ENCODE measurements at places on chromosomes 2 and 18.

- no peak for DNase-seq
Measured at GRCh38 chr18:54919412-54919811, 39.8 kb downstream of the CCDC68 start.

- no peak for DNase-seq
Measured at GRCh38 chr2:199344012-199344411, 113.7 kb downstream of the SATB2 start.

- no peak for DNase-seq
Measured at GRCh38 chr18:46324087-46324955, 220.1 kb downstream of the HAUS1 start.

DNA sequence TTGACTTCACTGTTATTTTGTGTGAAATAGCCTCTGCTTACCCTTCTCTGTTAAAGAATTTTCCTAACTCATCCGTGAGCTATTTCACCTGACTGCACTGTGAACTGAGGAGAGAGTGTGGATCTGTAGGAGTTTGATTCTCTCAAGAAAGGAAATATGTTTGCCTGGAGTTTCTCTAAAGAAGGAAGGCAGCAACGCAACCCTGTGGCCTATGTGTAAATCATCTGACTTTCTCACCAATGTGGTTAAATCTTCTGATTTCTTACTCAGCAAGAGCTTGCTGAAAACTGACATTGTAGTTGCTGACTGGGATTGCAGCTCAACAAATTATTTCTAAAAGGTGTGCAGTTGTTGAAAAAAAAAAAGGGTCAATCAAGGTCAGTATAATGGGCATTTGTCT is 153.9 kb upstream of the PELI1 start:
- no peak for DNase-seq

DNA sequence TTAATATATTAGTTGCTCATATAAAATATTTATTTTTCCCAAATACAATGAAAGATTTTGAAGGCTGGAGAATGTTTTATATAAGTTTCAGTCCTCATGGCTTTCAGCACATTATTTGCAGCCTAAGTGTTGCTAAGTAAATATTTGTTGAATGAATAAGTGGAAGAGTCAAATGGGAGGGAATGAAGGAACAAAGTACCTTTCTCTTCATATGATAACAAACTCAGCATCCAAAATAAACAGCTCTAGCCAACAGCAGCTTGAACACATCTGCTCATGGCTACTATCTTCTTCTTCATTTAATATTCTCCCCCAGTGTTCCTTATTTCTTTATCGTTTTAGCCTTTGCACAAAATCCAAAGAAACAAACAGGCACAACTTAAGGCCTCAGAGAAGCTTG is 385.2 kb upstream of the PIK3C3 start:
- no peak for DNase-seq

DNA sequence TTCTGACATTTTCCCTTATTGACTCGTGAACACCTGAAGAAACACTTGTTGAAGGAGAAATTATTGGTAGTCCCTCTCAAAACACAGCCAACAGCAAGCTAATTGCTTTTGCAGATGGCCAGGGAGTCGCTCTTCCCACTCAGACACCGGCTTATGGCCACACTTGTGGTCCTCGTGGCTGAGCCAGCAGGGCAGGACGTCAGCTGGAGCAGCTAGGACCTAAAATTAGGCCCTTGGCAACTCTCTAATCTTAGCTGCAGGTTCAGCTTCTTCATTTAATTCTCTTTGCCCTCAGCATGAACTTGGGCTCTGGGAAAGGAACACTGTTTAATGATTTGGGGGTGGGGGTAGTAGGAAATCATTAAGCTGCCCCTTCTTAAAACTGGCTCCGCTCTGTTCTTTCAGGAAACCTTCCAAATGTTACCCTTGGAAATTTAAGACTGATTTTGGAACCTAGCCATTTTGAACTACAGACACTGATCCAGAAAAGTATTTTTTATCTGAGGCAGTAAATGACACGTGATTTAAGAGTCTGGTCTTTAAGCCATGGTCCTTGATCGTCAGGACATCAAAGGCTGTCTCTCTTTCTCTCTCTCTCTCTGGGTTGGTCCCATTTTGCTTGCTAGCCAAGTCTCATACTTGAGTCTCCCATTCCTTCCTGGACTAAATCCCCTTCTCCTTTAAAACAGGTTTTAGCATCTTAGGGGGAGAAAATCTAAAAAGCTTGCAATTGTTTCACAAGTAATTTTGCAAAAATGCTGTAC is 77.5 kb downstream of the CDK15 start:
- no peak for DNase-seq

- DNase-seq, result no peak
Measured at GRCh38 chr18:54750350-54750749, 77.9 kb upstream of the RAB27B start.

DNA sequence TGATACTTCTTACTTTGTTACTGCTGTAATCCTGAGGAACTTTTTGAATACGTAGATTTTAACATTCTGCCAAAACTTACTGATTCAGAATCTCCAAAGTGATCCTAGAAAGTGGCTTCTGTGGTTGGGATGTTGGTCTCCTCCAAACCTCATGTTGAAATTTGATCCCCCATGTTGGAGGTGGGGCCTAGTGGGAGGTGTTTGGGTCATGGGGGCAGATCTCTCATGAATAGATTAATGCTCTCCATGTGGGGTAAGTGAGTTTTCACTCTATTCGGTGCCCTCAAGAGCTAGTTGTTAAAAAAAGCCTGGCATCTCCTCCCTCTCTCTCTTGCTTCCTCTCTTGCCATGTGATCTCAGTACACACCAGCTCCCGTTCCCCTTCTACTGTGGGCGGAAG is 329.9 kb downstream of the HRH4 start:
- DNase-seq, result no peak

DNA sequence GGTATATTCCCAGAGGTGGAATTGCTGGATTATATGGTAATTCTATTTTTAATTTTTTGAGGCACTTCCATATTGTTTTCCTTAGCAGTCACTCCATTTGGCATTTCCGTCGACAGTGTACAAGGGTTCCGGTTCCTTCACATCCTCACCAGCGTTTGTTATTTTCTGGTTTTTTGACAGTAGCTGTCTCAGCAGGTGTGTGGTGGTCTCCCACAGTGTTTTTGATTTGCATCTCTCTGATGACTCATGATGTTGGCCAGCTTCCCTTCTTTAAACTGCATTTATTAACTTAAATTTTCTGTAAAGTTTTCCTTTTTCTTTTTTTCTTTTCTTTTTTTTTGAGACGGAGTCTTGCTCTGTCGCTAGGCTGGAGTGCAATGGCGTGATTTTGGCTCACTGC is 19.7 kb downstream of the SH3BP4 start:
- no peak for DNase-seq

DNA sequence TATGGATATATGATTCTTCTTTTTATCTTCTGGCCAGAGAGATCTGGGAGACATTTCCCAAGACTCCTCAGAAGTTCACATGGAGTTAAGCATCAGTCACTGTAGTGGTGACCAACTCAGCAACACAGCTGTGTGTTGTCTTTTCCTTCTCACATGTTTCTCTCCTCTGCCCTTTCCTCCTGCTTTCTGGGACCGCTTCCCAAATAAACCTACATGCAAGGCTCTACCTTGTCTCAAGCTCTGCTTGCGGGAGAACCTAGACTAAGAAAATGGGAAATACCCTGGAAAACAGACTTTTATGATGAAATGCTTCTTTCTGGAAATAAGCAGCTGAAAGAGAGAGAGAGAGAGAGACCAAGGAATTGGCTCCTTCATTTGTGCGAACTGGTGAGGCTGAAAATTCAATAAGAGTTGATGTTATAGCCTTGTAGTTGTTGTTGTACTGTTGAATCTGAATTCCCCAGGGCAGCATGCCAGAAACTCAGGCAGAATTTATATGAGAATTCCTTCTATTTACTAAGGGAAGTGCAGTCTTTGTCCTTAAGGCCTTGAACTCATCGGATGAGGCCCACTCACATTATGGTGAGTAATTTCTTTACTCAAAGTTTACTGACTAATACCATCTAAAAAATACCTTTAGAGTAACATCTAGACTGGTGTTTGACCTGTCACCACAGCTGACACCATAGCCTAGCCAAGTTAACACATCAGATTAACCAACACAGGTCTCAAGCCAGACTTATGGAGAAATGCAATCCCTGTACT is 22.7 kb upstream of the DSC1 start:
- no peak for DNase-seq

DNA sequence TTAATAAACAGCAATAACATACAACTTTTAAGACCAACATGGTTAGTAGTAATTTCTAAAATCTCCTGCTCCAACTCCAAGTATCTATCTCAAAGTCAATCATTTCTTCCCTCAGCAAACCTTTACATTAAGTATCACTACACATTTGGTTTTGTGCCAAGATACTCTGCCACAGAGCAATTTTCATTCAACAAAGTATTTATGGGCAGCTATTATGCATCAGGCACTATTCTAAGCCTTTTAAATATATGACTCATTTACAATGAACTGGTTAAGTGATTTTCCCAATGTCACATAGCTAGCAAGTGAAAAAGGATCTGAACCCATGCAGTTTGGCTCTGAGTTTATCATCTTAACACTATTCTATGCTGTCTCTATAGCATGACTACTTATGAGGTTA is 264.3 kb downstream of the NOL4 start:
- DNase-seq, result no peak

DNA sequence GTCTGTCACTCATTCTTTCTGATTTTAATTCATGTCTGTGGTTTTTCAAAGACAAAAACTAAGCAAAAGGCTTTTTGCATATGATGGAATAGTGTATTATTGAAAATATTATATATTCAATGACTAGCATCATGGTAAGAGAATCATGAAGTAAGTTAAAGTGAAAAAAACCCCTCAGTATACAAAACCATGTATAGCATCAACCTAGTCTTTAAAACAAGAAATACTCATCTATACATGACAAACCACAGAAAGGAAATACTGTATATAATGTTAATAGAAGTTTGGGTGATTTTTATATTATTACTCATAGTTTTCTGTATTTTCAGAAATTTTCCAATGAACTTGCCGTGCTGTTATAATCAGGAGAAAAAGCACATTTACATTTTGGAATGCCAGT is 38.0 kb upstream of the ODC1 start:
- DNase-seq, result no peak

DNA sequence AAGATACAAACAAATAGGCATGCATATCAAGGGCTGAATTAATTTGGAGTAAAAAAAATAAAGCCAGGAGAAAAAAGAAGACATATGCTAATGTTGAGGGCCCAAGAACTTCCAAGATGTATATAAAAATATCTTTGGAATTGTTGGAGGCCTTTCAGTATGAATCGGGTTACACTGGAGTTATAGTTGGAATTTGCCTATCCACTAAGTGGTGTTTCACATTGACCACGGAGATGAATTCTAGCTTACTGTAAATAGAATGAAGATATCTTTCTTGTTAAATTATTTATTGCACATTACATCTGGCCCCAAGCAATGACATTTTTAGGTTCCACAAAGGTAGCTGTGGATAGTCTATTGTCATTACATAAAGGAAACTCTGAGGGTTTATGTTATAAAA is 38.5 kb upstream of the TRIB2 start:
- no peak for DNase-seq

DNA sequence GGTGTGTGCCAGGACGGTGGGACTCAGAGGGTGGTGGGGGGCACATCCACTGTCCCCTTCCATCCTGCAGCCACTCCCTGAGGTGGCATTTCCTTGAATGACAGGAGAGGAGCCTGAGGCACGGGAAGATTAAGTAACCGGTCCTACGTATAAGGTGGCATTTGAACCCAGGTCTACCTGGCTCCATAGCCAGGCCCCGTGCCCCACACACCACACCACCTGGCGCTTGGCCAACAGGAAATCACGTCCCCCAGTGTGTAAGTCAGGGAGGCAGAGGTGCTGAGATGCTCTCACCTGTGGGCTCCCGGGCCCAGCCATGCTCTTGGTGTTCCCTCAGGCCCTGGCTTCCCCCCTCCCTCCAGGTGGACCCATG is 53.7 kb downstream of the HPCAL1 start:
- DNase-seq, result no peak

GRCh38 chr2:203400805-203401585 is 72.8 kb downstream of the ABI2 start:
- no peak for DNase-seq

DNA sequence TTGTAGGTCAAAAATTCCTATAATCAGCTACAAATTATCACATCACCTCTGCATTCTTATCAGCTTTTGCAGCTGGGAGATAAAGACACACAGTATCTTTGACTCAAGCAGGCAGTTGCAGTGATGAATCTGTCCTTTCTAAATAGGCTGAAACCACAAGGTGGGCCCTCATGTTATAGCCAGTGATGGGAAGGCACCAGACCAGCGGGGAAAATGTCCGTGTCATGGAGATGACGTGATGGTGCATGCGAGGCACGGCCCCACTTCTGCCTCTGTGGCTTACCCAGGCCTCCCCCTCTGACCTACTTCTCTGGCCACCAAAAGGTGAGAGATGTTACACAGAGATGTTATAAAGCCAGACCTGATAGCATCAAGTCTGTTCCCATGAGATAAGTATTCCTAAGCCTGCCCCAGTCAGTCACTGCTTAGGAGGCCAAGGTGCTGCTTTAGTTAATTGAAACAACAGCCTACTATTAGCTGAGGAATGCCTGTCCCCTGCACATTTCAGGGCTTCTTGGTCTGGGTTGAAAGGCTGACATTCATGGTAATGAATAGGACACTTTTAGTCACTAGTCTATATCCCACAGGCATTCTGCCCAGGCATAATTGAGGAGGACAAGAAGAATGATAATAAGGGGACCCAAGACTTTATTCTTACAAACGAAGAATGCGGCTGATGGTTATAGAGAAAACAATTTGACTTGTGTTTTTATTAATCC is 327.9 kb downstream of the LPIN1 start:
- no peak for DNase-seq

DNA sequence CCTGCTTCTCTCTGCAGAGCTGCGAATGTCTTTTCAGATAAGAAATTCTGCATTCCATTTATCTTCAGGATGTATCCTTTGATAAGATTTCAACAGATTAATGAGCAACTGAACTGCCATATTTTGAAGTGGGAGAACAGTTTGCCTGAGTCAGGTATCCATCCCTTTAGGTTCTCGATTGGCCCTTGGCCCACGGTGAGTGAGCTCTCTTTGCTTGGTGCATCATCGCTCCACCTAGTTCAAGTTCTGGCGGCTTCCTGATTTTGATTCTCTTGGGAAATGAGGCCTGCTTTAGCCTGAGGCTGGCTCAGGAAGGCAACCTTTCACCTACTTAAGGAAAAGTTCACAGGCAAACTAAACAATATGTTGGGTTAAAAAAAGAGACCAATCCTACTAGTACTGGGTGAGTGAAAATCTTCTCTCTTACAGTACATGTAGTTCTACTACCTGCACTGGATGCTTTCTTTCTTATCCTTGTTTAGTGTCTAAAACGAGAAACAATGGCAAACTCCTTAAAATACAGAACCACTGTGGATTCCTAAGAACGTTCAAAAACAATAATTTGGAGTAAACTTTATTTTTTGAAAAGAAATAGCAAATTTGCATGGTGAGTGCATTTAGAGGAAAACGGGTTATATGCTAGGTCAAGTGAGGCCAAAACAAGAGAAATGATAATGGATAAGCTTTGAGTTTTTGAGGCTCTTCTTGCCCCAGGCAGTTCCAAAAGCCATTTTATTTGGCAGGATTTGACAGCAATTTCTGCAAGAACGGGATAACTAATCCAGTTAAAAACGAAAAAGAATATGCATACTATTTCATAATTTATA is 837 bp upstream of the ACSL3 start:
- peak; percentile 27 for DNase-seq

GRCh38 chr2:238527565-238527964 is 100.8 kb downstream of the ASB1 start:
- no peak for DNase-seq

GRCh38 chr2:164023896-164024295 is 288.1 kb upstream of the FIGN start:
- no peak for DNase-seq
